HepG2 (cell line): ENCODE measurements at places on chromosomes 4 and X. TPM values are rescaled to one million over a fixed set of nuclear protein-coding genes. Genes with fewer than 3 reads are reported as not detected.
A peak's percentile ranks its signal among the peaks of the same experiment; 100 is the strongest.

Gene MAGEA9B
- 0.07 TPM in 1 of 2 replicates, not detected in the other for total RNA-seq

Gene RGN
- 74.4 and 76.6 TPM in 2 replicates for total RNA-seq

Gene HSPA4L
- 31.5 and 61.8 TPM in 2 replicates for total RNA-seq

GRCh38 chr4:11228530-11228929 lies 200.2 kb downstream of the HS3ST1 start:
- no peaks in the 10 kb centered on the region for H3K4me1 ChIP-seq
- H3K36me3 ChIP-seq = no peaks in the 10 kb centered on the region
- no peaks in the 10 kb centered on the region for H3K27me3 ChIP-seq
- no peak overlapping the region for H3K27ac ChIP-seq

DNA sequence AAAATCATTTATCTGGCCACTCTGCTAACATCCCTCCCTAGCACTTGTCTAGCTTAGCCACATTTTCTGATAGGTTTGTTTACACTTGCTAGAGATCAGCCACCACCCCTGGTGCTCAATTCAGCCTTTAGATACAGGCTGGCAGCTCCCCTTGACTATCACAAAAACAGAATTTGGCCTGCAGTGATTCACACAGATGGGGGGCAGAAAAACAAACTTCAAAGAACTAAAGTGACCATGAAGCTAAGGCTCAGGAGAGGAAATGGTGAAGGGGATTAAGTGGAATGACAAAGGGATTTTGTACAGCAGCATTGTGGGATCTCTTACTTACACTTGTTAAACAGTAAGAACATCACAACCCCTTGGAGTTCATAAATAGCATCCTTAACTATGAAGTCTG lies 1718.0 kb upstream of the PCDH7 start:
- H3K27me3 ChIP-seq = no peaks in the 10 kb centered on the region
- H3K27ac ChIP-seq = no peak overlapping the region
- no peaks in the 10 kb centered on the region for H3K4me1 ChIP-seq
- H3K36me3 ChIP-seq = no peaks in the 10 kb centered on the region
- no peak overlapping the region for H3K4me3 ChIP-seq

Gene DMRTC1B
- total RNA-seq = not detected in 2 replicates

DNA sequence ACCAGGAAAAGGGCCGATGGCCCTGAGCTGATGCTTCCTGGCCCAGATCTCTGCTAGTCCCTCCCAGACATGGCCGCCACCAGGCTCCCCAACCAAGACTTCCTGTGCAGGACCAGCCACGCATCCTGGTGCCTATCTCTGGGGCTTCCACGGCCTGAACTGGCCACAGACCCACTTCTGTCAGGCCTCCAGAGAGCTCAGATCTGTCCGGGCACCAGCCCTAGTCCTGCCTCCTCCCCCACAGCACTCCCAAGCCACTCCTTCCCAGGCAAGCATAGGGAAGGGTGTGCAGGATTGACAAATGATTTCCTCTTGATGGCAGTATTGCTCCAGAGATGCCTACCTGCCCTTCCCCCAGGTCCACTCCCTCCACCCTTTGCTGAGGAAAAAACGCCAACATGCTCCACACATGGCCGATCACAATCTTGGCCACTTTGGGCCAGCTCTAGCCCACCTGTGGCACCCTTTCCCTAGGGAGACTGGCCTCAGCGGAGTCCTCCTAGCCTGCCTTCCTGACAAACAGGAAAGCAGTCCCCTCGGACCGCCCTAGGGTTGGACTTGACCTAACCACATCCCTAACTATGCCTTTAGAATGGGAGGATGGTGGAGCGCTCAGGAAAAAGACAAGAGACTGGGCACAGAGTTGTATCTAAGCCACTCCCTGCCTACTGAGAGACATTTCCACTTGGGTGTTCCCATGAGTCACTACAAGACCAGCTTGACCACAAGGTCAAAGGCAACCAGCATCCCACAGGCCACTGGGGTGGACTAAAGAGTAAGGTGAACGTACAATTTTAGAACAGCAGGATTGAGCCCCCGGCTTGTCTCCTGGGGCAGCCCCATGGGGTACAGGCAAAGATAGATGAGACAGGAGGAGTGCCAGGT lies 277.5 kb upstream of the AGTR2 start:
- H3K4me3 ChIP-seq = peak overlapping the region; percentile 74
- H3K36me3 ChIP-seq = no peaks in the 10 kb centered on the region
- no peaks in the 10 kb centered on the region for H3K27me3 ChIP-seq

DNA sequence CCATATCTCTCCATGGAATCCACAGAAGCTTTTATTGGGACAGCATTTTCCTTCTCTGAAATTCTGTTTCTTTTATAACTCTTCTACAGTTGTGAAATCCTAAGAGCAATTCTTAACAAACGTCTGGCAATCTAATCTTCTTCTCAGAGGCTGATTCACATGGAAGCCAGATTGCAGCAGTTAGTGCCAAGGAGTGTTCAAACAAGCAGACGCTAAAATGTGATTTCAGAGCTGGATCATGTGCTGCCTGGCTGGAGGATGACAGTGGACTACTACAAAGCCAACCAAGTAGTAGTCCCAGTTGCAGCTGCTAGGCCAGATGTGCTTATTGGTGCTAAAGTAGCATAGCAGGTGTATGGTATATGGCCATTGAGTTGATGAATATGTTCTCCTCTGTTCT lies 27.7 kb upstream of the GLRB start:
- H3K27ac ChIP-seq = no peak overlapping the region
- no peaks in the 10 kb centered on the region for H3K4me1 ChIP-seq
- no peak overlapping the region for H3K4me3 ChIP-seq
- no peak for DNase-seq
- H3K27me3 ChIP-seq = 0 out of 3 replicates have a peak, but pooled peaks cover 6% of the 10 kb centered on the region
- H3K36me3 ChIP-seq = no peaks in the 10 kb centered on the region

DNA sequence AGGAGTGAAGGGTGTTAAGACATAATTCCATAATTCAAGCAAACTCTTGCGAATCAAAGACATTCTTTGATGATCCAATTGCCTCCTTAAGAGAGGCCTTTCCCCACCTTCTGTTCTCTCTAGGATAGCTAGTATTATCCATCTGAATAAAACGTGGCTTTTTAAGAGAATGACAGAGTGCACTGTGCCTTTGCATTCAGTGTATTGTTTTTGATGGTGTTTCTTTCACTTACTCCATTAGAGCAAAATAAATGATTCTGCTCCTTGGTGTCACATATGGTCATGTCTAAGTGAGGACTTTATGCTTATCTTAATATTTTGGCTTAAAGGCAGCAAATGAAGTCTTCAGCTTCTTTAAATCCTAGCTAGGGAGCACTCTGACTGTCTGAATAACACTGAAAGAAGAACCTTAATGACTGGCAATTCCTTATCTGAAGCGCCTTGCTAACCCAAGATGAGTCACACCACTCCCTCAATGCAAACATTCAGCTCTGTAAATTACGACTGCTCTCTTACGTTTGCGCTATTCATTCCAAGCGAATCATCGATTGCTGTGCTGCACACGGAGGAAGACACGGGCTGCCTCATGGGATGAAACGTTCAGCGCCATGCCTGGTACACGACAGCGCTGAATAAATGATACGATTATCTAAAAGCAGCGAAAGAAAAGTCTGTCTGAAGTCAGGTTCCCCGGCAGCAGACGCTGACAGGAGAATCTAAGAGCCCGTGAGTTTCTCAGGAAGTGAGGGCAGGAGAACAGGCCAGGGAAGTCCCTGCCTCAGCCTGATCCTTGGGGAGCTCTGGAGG lies 35.1 kb upstream of the GEMIN8 start:
- H3K27me3 ChIP-seq = no peaks in the 10 kb centered on the region
- H3K4me1 ChIP-seq = no peaks in the 10 kb centered on the region
- no peak for DNase-seq
- no peak overlapping the region for H3K27ac ChIP-seq
- H3K4me3 ChIP-seq = no peak overlapping the region

DNA sequence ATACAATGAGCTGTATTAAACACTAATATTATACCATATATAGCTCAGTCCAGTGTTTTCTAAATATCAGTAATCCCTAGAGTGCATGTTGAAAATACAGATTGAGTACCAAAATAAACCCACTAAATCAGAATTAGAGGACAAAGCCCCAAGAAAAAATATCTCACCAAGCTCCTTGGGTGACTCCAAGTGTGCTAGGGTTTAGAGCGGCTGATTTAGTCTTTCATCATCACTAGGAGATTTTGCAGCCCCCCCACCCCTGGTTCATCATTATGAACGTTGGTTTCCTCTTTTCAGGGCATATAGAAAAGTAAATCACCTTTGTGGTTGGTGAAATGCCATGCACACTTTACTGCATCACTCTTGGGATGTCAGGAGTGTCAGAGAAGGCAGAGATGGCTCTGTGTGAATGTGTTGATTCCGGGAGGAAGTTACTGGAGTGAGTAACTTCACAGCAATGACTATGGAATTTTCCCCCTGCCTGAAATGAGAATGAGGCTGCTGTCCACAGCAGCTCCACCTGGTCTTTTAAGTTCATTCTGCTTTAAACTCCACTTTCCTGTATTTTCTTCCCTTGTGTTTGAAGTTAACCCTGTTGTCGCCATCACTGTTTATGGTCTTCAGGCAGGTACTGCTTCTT lies 25.2 kb upstream of the ANAPC4 start:
- H3K36me3 ChIP-seq = peaks cover 24% of the 10 kb centered on the region; the same call in 1 of the 3 replicates
- no peak for DNase-seq
- no peak overlapping the region for H3K4me3 ChIP-seq
- H3K27me3 ChIP-seq = no peaks in the 10 kb centered on the region
- no peak overlapping the region for H3K27ac ChIP-seq

GRCh38 chrX:134558133-134558532 lies 98.2 kb downstream of the HPRT1 start:
- no peak for DNase-seq
- H3K4me1 ChIP-seq = no peaks in the 10 kb centered on the region
- no peak overlapping the region for H3K27ac ChIP-seq
- H3K27me3 ChIP-seq = no peaks in the 10 kb centered on the region

DNA sequence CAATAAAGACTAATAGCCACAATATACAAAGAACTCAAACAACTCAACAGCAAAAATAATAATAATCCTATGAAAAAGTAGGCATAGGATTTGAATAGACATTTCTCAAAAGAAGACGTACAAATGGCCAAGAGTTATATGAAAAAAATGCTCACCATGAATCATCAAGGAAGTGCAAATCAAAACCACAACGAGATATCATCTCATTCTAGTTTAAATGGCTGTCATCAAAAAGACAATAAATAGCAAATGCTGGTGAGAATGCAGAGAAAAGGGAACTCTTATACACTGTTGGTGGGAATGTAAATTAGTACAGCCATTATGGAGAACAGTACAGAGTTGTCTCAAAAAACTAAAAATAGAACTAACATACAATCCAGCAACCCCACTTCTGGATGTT lies 18.8 kb downstream of the TLR6 start:
- no peak for DNase-seq
- H3K27me3 ChIP-seq = peaks cover 7% of the 10 kb centered on the region; the same call in 1 of the 3 replicates

- no peaks in the 10 kb centered on the region for H3K27me3 ChIP-seq
- no peak overlapping the region for H3K4me3 ChIP-seq
- no peak overlapping the region for H3K27ac ChIP-seq
- no peak for DNase-seq
Measured at GRCh38 chrX:8748855-8749254, 16.9 kb upstream of the ANOS1 start.

Gene CYTL1
- not detected in 2 replicates for total RNA-seq

DNA sequence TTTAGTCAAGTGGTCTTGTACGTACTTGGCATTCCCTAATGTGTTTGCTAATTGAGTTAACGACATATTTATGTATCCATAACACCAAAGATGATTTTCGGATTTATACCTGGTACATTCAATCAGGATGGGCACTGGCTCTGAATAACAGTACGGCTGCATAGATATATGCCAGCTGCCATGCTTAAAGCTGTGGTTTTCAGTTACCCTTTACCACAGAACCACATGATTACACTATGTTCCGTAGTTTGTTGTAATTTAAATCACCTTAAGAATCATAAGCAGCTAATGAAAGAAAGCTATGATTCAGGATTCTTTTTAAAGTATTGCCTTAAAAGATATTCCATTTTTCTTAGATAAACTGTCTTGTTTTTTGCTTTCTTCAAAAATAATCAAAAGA lies 53.6 kb downstream of the FIP1L1 start:
- H3K27ac ChIP-seq = no peak overlapping the region
- H3K4me3 ChIP-seq = no peak overlapping the region
- DNase-seq = no peak
- 0 out of 2 replicates have a peak, but pooled peaks cover 5% of the 10 kb centered on the region for H3K4me1 ChIP-seq

Gene TEX13B
- total RNA-seq = not detected in 2 replicates

- H3K4me1 ChIP-seq = no peaks in the 10 kb centered on the region
- H3K27ac ChIP-seq = no peak overlapping the region
- 0 out of 2 replicates have a peak, but pooled peaks cover 2% of the 10 kb centered on the region for H3K27me3 ChIP-seq
- no peak overlapping the region for H3K4me3 ChIP-seq
Measured at GRCh38 chr4:26076000-26076587, 162.1 kb downstream of the SMIM20 start.

Gene ARHGAP24
- 0.22 and 0.55 TPM in 2 replicates for total RNA-seq

DNA sequence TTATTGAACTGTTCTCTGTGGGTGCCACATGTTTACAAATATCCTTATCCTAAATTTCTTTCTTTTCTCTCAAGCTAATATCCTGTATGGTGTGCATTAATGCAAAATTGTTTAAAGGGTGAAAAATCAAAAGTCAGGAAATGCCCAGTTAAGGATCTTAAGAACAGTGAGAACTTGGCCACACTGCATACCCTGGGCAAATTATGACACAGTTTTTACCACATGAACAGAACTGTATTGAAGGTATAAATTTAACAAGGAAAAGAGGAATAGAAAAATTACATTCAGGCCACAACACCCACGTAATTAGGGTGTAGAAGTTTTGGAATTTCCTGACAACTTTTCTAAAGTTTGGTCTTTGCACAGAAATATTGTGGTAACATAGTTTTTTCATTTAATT lies 94.4 kb upstream of the HCCS start:
- no peak overlapping the region for H3K4me3 ChIP-seq
- no peak for DNase-seq

Gene SLC38A5
- total RNA-seq = 22.3 and 46.1 TPM in 2 replicates

DNA sequence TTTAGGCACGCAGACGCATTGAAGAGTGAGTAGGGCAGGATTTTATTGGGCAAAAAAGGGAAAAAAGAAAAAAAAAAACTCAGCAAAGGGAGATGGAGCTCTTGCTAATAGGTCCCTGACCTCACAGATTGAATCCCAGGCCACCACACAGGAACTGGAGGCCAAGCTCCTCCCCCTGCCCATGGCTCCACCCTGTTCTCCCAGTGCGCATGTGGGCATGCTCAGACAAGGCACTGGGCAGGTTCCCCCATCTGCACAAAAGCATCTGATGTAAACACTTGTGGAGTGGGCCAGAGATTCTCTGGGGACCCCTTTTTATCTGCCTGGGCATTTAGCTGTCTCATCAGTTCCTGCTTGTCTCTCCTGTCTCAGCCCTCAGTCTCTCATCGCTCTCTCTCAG lies 9.5 kb downstream of the FRMD7 start:
- no peaks in the 10 kb centered on the region for H3K36me3 ChIP-seq
- H3K27me3 ChIP-seq = no peaks in the 10 kb centered on the region
- no peak overlapping the region for H3K4me3 ChIP-seq
- no peak for DNase-seq
- H3K4me1 ChIP-seq = no peaks in the 10 kb centered on the region

Gene DRD5
- not detected in 2 replicates for total RNA-seq

Gene CSAG1
- total RNA-seq = not detected in 2 replicates

DNA sequence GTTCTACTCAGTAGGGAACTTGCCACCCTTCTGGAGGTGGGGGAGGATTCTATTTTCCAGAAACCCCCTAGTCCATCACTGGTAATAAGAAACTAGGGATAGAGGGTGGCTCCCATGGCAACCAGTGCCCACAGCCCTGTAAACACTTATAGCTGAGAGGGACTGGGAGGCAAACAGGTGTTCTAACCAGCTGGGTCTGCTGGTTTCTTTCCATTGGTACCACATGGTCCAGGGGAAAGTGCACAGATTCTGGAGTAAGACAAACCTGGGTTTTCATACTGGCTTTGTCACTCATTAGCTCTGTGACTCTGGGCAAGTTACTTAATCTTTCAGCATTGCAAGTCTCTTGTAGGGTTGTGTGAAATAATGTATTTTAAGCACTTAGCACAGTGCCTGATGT lies 26.9 kb downstream of the IGSF1 start:
- H3K27me3 ChIP-seq = no peaks in the 10 kb centered on the region
- no peak for DNase-seq
- H3K36me3 ChIP-seq = no peaks in the 10 kb centered on the region
- no peak overlapping the region for H3K27ac ChIP-seq
- no peak overlapping the region for H3K4me3 ChIP-seq

Gene PGAM4
- 0.33 TPM in 1 of 2 replicates, not detected in the other for total RNA-seq
